Muscle of arm (tissue), 14 donors: ENCODE measurements at places on chromosomes 5 and 9. TPM values are rescaled to one million over a fixed set of nuclear protein-coding genes. Genes with fewer than 3 reads are reported as not detected.
A peak's percentile ranks its signal among the peaks of the same experiment; 100 is the strongest.

Gene CACFD1
- polyA plus RNA-seq: 13.1 TPM

GRCh38 chr9:134917431-134918373, at the start of gene FCN1:
Gene FCN1, minus strand, starts transcription at chr9:134917912. Its CDS starts 41 bp downstream, at chr9:134917871.
- DNase-seq: no peak

- DNase-seq: no peak
Observed at GRCh38 chr5:159017786-159018185, 81.9 kb downstream of the EBF1 start.

- DNase-seq: no peak
Observed at GRCh38 chr5:135831439-135831838, 3.0 kb upstream of the SLC25A48 start.

GRCh38 chr5:14925326-14925725, 53.7 kb upstream of the ANKH start:
- no peak for DNase-seq

DNA sequence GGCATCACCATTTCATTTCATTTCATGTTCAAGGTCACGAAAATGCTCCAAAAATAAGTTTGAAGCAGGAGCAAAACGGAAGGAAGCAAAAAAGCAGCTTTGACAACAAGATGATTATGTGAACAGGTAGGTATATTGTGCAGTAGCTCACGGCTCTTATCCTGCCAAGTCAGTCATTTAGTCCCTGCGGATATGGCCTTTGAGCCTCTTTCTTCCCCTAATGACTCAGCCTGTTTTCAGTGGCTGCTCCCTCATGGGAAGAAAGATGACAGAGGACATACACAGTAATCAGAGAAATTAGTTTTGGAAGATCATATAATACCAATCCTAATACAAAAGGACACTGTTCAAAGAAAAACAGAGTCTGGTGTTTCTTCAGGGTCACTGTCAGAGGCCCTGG, 155.8 kb upstream of the GRAMD2B start:
- no peak for DNase-seq

Gene SHISAL2B
- polyA plus RNA-seq: 0.43 TPM

- DNase-seq: no peak
Observed at GRCh38 chr5:28788954-28789353, 1750.6 kb upstream of the CDH9 start.

Gene IFNK
- not detected for polyA plus RNA-seq

DNA sequence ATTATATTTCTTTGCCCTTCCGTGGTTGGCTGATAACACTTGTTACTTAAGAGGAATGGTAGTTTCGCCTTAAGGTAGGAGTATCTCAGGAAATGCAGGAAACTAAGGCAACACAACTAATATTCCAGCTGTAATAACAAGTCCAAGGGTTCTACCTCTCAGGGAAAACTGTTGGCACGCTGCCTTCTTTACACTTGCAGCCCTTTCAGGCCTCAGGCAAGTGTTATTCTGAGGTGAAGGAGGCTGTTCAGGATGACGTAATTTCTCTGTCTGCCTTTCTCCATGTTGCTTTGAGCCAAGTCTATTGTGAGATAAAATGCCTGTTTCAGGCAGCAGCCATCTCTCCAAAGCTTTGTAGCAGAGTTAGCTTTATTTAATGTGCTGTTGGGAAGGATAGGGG, 38.0 kb downstream of the VCAN start:
- peak; percentile 66 for DNase-seq

DNA sequence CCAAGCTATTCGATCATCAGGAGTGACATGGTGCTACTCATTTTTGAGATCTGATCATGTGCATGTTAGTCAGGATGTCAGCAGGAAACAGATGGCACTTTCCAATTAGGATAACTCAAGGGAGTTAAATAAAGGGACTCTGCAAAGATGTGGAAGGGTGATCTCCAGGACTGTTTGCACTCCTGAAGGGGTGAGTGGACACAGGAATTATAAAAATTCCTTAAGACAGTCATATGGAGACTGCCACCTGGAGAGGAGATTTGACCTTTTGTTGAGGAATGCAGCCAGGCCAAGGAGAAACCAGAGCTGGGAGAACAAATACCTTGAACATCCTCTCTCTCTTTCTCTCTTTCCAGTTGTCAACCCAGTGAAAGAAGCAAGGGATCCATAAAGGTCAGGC, 189.1 kb downstream of the GABRG2 start:
- DNase-seq: no peak

Gene VLDLR
- polyA plus RNA-seq: 26.2 TPM

GRCh38 chr9:21770871-21771560, 31.4 kb upstream of the MTAP start:
- DNase-seq: peak; percentile 10

DNA sequence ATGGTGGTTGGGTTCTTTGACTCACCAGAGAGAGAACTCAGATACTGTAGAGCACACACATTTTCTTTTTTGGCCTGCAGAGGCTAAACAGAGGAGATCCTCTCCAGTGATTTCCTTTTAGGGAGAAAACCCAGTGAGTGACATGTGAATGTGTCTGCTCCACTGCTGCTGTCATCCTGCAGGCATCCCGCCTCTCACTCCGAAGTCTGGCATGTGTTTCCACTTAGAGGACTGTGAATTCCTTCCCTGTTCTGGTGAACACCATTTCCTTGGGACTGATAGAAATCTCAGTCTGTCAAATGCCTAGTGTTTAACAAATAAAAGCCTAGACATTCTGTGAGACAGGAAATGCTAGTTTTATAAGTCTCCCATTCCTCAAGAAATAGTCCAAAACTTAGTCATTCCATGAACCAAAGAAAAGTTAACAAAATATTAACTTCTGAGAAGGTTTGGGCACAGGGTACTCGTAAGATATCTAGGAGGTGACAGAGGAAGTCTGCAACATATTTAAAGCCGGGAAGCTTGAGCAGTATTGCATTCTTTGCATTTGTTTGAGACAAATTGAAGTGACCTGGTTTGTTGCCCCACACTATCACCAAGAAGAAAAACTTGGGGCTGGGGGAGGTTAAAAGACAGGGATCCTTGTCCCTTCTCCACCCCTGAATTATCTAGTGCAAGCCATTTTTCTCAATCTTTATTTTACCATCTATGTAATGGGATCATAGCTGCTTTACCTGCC, 74.9 kb upstream of the NIPAL4 start:
- peak; percentile 77 for DNase-seq

GRCh38 chr9:68500457-68501381, 40.0 kb downstream of the TMEM252 start:
- DNase-seq: no peak

Gene PCDH12
- 14.5 TPM for polyA plus RNA-seq

- no peak for DNase-seq
Observed at GRCh38 chr5:134053840-134054338, 49.1 kb upstream of the VDAC1 start.

GRCh38 chr5:177368869-177369644, 11.3 kb downstream of the RGS14 start:
- DNase-seq: no peak

Gene C1QTNF2
- 21.1 TPM for polyA plus RNA-seq

Gene ZFP37
- polyA plus RNA-seq: 4.3 TPM

DNA sequence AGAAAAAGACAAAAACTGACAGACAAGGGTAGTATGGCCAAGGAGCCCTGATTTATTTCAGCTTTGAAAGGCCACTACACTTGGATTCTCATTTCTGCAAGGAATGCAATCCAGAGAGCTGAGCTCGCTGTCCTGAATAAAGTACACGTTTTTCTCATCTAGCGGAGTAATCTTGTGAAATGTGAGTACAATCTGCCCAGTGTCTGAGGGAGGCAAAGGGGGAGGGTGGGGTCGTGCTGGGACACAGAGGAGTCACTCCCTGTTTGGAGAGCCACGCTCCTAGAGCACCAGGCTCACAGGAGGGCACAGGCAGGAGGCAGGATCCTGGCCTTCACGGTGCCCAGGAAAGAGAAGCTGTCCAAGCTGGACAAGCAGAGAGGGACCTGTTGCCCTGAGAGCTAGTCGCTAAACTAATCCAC, 51.0 kb upstream of the IFNK start:
- peak; percentile 6 for DNase-seq

- DNase-seq: no peak
Observed at GRCh38 chr9:78026416-78026815, 5.2 kb downstream of the GNAQ start.

Gene ATOX1
- 39.1 TPM for polyA plus RNA-seq

Gene UBE2B
- 176 TPM for polyA plus RNA-seq

DNA sequence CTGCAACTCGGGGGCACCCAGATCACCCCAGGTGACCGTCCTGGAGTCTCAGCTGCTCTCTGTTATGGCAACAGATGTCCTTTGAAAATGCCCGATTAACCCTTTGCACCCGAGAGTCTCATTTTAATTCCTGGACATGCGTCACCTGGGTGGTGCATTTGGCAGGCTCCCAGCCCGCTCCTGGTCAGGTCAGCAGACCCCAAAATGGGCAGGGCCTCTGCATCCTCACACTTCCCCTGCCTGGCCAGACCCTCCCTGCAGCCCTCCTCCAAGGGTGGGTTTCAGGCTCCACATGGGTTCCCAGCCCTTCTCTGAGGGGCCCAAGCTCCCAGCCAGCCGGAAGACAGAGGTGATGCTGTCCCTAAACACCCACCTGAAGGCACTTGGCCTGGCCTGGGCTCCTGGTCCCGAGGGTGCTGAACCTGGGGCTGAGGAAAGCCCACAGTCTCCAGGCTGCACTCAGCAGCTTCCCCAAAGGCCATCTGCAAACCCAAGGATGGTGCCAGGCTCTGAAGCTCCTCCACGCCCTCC, 69.4 kb downstream of the PSMB7 start:
- DNase-seq: no peak

Gene PCDHAC2
- polyA plus RNA-seq: 0.68 TPM

Gene QRFP
- polyA plus RNA-seq: 0.35 TPM

- DNase-seq: no peak
Observed at GRCh38 chr5:150270541-150271295, 18.9 kb downstream of the CAMK2A start.

Gene CDX1
- polyA plus RNA-seq: not detected

DNA sequence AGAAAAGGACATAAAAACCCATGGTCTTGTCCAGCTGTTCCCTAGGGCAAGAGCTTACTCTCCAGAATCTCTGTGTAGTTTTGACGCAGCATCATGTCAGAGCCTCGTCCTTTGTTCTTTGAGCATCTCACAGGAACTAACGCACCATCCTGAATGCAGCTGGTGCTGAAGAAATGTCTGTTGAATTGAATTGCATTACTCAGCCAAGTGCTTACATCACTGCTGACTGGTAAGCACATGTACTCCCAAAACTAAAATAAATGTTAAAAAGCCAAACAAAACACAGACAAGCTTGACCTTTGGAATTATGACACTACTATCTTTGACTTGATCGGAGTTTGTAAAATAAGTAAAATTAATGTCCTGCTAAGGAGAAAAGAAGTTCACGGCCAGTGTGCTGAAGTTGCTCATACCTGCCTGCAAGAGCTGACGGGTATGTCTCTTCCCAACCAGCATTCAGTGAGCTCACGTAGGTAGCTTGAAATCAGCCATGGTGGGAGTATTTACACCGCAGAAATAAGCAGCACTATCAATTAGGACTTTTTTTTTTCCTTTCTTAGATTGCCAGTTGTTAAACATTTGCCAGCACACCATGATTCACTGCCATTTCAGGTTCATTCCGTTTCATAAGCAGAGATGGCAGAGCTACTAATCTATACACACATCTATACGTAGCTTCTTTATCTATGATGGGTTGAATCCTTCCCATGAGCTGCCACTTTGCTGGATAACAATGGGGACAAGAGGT, 310.6 kb upstream of the MSX2 start:
- no peak for DNase-seq

Gene HABP4
- 12.0 TPM for polyA plus RNA-seq
